ENCODE measurements at places on chromosomes 1 and 21.

DNA sequence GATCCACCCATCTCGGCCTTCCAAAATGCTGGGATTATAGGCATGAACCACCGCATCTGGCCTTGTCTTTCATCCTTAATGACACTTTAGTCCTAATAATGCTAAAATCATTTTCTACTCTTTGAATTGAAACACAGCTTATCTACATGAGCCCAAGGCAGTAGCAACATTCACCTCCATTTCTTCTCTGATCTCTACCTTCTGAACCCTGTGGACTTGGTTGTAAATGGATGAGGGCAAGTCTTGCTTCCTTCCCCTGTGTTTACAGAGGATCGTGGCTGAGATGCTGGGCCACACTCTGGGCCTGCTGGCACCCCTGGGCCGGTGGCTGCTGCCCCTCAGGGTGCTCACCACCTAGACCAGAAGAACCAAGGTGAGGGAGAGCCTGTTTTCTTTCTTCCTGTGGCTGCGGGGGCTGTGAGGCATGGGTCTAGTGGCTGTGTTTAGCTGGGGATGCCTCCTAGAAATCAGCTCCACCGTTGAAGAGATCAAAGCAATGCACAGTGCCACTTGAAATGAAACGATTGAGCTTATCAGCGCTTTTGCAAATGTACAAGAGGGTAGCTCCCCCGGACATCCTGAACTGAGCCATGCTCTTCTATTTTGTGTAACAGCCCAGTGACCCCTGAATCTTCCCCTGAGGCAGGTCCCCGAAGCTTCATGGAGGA, 32.2 kb upstream of the LGALS8 start:
- DNase-seq = no peak

- no peak for DNase-seq
Measured at GRCh38 chr1:98260412-98260811, 339.6 kb upstream of the DPYD start.

GRCh38 chr1:155681776-155682175, 6.8 kb downstream of the YY1AP1 start:
- no peak for DNase-seq

- no peak for DNase-seq
Measured at GRCh38 chr21:42837421-42838211, 41.7 kb downstream of the WDR4 start.

- DNase-seq = no peak
Measured at GRCh38 chr21:39863111-39863510, 4.1 kb upstream of the PCP4 start.

DNA sequence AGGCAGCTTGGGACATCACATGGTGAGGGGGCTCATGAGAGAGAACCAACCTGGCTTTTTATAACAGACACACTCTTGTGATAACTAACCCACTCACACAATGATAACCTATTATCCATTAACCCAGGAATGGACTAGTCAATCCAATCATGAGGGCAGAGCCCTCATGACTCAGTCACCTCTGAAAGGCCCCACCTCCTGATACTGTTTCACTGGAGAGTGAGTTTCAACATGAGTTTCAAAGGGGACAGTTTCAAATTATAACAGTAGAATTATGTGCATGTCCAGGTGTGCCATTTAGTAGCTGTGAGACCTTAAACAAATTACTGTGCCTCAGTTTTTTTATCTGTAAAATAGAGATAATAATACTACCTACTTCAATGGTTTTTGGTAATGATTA, 47.6 kb upstream of the PPP2R5A start:
- DNase-seq = no peak

GRCh38 chr1:181033128-181033798, 520 bp upstream of the MR1 start:
- no peak for DNase-seq

DNA sequence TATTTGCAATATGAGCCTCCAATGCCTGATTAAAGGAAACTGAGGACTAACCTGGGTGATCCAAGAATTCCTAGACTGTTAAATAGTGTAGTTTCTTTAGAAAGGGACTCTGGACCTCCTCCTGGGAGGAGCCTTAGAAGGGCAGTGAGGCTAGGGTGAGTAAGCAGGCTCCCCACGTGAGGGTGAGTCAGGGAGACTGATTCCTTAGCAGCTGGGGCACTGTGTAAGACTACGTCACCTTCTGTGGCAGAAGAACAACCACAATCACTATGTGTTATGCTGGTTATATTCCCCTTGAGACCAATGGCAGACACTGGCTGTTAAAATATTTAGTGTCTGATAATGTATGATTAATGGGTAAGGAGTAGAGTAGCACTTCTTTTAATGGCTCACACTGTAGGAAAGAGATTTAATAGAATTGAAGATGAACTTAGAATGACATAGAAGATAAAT, 53.3 kb upstream of the SYT14 start:
- DNase-seq = no peak

DNA sequence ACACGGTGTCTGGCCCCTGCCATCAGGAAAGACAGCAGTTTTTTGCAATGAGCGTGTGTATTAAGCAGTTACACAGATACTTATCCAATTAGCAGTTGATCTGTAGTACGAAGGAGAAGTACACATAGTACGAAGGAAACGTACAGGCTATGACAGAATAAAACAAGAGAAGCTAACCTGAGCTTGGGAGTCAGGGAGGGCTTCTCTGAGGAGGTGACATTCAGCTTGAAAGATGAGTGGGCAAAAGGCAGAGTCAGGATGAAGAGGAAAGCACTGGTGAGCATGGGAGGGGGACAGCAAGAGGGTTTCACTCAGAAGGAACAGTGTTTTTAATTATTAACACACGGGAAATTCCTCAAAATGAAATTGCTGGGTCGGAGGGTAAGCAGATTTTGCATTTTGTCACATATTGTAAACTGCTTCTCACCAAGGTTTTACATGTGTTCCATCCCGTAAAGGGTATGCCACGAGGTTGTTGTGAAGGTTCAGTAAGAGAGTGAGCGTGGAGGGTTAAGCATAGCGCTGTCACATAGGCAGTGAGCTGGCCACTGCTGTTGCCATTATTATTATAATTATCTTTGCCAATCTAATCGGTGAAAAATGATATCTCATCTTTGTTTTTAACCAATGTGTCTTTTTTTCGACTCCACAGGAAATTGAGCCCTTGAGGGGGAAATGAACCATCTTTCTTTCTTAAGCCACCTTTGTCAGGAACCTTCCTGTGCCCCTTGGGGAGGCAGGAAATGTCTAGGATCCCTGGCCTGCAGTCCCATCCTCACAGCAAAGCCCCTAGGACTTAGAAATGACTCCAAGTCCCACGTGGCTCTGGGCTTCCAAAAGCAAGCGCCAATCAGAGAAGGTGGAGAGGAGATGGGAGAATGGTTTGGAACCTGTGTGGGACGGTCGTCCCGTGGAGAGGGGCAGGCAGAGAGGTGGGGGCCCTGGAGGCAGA, 47.3 kb upstream of the POU3F1 start:
- no peak for DNase-seq

DNA sequence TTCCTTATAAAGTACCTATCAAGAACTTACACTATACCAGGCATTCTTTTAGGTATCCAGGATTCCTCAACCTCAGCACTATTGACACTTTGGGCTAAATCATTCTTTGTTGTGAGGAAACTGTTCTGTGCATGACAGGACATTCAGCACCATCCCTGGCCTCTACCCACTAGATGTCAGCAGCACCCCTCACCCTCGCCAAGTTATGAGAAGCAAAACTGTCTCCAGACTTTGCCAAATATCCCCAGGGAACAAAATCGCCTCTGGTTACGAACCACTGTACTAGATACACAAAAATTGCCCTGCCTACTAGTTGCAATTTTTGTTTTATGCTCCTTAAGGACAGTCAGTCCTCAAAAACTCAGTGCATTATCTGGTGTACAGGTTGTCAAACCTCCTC, 35.7 kb downstream of the PALMD start:
- DNase-seq = no peak

GRCh38 chr1:38009088-38009840, 3.3 kb upstream of the UTP11 start:
- peak; percentile 29 for DNase-seq

- no peak for DNase-seq
Measured at GRCh38 chr1:73947009-73947408, 251.0 kb downstream of the LRRIQ3 start.

GRCh38 chr1:71919811-71920509, 362.4 kb downstream of the NEGR1 start:
- DNase-seq = no peak

GRCh38 chr21:31660259-31660565, 719 bp downstream of the SOD1 start:
- DNase-seq = no peak

DNA sequence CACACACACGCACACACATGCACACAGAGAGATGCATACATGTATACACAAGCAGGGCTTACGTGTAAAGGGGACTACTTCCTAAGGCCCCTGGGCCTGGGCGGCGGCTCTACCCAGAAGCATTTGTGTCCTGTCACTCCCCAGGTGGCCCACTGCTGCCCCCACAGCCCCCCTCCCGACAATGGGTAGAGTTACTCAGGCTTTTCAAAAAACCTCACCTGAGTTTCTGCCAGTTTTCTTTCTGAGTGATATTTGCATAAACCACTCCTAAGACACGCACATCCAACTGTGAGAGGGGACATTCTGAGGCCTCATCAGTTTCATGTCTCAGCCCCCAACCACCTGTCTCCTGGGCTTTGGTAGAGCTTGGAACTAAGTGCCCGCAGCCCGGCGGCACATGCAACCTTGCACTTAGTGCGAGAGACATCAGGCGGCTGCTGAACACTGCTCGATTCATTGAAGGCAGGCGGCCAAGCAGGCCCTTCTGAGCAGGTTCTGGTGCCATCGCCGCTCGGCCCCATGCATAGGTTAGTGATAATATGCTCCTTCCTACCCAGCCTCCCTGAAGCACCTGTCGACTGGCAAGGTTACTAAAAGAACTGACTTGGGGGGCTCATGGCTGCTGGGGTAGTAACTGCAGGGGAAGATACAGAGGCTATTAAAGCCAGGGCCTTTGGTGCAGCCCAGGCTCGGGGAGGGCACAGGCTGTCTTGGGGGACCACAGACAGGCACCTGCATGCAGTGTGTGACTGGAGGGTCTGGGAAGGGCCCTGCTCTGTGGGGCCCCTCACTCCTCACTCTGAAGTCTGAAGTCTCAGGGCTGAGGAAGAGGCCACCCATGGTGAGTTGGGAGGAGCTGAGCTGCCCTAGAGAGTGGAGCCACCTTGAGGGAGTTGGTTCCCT, 364.2 kb upstream of the VAMP3 start:
- no peak for DNase-seq

GRCh38 chr1:158019171-158019868, 25.9 kb downstream of the KIRREL1 start:
- DNase-seq = no peak

- no peak for DNase-seq
Measured at GRCh38 chr1:214367841-214368240, 86.9 kb downstream of the SMYD2 start.

DNA sequence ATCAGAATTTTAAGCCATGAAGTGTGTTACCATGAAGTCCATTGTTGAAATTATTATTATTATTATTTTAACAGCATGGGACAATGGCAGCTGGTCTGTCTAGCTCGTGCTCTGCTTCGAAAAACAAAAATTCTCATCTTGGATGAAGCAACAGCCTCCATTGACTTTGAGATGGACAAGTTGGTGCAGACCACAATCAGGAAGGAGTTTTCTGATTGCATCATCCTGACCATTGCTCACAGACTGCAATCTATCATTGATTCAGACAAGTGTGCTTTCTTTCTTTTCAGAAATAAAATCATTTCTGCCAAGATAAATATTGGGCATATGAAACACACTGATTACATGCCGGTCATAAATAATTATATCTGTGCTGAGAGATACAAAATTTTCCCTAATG, 21.0 kb downstream of the HSPA13 start:
- no peak for DNase-seq

DNA sequence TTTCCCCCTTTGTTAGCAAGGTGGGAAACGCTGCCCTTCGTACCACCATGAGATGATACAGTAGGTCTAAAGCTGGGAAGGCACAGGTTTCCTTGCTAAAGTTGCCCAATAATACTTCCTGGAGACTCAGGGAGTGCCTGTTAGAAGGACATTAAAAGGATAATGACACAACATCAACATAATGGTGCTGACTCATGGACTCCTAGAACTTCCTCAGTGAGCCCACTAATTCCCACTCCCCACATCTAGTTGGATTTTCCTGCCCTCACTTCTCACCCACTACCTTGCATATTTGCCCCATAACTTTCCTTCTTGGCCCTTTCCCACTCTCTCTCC, 17.5 kb downstream of the CFAP45 start:
- DNase-seq = no peak

DNA sequence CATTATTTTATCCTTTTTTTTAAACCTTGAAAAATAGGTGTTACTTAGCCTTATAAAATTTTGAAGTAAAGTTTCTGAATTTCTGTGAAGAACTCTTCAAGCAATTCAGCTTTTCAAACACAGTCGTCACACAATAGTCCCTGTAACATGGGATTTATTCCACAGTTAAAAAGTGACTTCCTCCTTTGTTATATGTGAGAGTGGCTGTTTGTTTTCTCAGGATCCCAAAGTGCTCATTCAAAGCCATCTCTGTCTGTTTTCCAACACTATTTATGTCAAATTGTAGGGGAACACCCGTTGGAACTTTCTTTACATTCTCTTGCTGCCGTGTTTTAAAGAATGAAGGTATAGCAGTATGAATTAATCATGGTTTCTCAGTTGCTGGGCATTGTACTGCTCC, 80.8 kb upstream of the GPR52 start:
- DNase-seq = no peak

GRCh38 chr1:224170748-224171478, 12.1 kb upstream of the DEGS1 start:
- DNase-seq = no peak

- no peak for DNase-seq
Measured at GRCh38 chr1:93701629-93702028, 20.0 kb upstream of the BCAR3 start.

GRCh38 chr1:226490426-226490809, 58.1 kb upstream of the STUM start:
- no peak for DNase-seq

GRCh38 chr1:161932668-161933067, 91.0 kb downstream of the OLFML2B start:
- no peak for DNase-seq

DNA sequence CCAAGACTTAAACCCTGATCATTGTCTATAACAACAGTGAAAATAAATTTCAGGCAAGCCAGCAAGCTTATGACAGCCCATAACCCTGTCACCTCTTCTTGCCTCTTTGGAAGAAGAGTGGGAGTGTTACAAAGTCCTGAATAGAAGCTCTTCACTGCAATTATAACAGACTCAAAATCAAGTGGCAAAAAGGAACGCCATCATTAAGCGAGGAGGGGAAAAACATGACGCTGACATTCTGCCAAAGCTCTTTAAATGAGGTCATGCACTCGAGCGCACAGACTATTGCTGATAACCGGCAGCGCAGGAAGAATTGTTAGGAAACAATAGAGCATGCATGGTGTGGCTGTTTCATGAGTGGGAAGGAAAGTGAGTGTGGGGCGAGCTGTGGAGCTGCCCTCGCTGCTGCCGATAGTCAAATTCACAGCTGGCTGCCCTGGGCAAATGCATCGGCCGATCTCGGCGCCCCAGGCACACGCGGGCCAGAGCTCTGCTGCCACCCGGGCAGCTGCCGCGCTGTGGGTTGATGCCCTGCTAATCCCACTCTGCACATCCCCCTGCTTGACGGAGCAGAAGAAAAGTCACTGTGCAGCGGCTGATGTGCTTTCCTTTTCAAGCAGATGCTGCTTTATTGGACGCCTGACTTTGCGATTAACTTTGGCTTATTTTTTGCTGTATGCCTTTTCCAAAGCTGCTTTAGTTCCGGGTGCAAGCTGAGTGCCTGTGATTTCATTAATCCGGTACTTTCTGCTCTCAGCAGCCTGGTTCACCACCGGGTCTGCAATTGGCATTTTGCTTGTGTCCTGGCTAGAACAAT, 102.4 kb upstream of the ST6GALNAC5 start:
- no peak for DNase-seq

GRCh38 chr1:187960125-187960638, 1131.4 kb downstream of the PLA2G4A start:
- DNase-seq = no peak

GRCh38 chr1:153560771-153561465, 4.7 kb downstream of the S100A2 start:
- no peak for DNase-seq
